Foreskin melanocyte (primary cell): ENCODE measurements at places on chromosomes 12 and 14.

GRCh38 chr12:82040987-82041743 is 282.0 kb upstream of the PPFIA2 start:
- DNase-seq, result no peak

- peak; percentile 66 for DNase-seq
These were observed 93.3 kb downstream of the NINJ2 start for GRCh38 chr12:569803-570434.

- no peak for DNase-seq
These were observed 1302.3 kb downstream of the FSCB start for GRCh38 chr14:43204816-43205215.

GRCh38 chr12:29763301-29763683 is 20.4 kb downstream of the TMTC1 start:
- DNase-seq, result no peak

- DNase-seq, result no peak
These were observed 257.7 kb downstream of the ADGRD1 start for GRCh38 chr12:131211340-131211938.

DNA sequence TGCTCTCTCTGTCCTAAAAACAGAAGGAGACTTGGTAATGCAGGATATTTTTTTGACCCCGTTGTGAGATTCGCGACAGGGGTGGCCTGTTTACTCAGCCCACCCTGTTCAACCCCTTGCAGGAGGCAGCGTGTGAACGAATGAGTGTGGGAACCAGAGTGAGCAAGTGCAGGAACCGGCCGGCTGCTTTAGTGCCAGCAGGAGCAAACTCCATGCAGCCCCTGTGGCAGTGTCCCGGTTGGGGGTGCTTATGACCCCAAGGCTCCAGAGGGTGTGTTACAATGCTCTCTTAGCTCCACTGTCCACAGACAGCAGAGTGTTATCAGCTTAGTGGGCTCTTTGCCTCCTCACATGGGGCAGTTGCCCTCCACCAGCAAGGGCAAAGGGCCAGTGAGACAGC is 225.2 kb downstream of the ETNK1 start:
- no peak for DNase-seq

DNA sequence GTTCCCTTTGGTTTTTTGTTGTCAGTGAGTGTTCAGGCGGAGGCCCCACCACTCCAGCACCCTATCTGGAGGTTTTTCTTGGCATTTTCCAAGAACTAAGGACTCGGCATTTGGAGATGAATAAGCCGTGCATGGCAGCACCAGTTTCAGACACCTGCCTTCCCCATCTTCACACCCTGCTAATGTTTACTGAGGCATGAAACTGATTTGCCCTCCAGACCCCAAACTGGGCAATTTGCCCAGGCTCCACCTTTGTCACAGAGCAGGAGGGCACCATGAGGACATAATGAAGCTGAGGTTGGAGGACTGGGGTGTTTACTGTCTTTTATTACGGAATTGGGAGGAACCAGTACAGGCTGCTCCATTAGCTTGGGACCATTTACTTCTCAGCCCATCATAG is 113.4 kb downstream of the LGMN start:
- DNase-seq, result no peak

DNA sequence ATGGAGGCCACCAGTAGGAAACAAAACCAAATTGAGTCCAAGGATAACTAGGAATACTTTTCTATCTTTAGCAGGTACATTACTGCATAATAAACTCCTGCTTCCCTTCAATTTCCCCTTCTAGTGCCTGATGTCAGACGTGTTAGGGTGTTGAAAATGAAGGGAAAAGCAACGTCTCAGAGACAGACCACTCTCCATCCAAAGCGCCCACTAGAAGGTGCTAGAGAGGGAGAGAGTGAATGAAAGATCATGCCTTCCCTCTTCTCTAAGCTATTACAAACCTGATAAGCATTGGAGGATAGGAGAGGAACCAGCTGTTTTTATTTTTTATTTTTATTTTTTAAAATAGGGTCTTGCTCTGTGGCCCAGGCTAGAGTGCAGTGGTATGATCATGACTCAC is 64.1 kb downstream of the ZNF641 start:
- no peak for DNase-seq

- DNase-seq, result peak; percentile 72
These were observed 883 bp upstream of the CDCA4 start for GRCh38 chr14:105021656-105022275.

DNA sequence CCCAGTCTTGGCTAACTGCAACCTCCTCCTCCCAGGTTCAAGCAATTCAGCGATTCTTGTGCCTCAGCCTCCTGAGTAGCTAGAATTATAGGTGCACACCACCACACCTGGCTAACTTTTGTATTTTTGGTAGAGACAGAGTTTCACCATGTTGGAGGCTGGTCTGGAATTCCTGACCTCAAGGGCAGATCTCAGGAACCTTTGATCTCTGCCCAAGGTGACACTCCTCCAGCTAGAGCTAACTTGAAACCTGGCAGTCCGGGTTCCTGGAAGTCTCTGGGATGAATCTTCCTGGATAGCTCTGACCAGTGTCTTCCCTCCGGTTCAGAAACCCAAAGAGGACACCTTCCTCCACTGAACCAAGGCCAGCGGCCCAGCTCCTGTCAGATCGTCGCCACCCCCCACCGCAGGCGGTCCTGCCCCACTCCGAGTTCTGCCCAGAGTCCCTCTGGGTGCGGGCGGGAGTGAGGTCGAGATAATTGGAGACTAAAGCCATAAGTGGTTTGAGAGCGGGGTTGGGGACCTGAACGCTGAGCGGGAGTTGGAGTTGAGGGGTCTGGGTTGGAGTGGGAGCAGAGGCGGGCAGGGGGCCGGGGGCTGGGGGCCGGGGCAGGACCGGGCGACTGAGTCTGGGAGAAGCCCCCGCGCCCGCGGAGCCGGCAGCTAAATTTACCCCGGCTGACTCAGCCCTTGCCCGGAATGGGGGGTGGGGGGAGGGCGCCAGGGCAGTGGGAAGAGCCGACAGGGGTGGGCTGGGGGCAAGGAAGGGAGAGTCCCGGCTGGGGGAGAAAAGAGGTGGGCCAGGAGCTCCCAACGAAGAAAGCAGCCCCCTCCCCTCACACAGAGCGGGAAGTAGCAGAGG is 4.7 kb downstream of the DDN start:
- no peak for DNase-seq

- no peak for DNase-seq
These were observed 10.4 kb downstream of the RHOJ start for GRCh38 chr14:63214417-63215196.

GRCh38 chr12:87687362-87687761 is 341.8 kb downstream of the C12orf50 start:
- no peak for DNase-seq

- no peak for DNase-seq
These were observed 98.8 kb upstream of the PDE3A start for GRCh38 chr12:20269337-20270067.

DNA sequence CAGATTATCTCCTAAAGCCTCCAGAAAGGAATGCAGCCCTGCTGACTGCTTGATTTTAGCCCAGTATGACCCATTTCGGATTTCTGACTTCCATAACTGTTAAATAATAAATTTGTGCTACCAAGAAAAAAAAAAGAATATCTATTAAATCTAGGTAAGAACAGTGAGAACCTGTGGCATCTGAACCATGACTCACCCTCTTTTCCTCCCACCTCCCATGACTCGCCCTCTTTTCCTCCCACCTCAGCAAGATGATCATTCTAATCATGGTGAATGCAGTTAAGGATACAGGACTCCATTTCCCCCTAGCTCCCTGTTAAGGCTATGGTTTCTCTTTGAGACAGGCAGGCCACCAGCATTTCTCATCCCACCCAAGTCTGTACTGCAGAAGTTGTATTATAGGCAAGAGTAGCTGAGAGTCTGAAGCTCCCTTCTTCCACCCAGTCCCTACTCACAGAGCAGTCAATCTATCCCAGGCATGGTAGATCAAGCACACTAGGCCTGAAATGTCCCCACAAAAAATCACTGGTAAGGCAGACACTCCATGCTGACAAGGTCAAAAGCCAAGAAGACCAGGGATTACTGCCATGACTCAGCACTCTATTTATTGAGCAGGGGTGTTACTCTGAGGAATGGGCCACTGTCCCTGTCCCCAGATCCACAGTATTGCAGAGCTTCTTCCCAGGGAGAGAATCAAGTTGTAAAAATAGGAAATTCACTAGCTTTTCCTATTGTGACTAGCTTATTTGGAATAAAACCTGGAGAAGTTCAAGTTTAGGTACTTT is 188.9 kb downstream of the ADAMTS20 start:
- no peak for DNase-seq

DNA sequence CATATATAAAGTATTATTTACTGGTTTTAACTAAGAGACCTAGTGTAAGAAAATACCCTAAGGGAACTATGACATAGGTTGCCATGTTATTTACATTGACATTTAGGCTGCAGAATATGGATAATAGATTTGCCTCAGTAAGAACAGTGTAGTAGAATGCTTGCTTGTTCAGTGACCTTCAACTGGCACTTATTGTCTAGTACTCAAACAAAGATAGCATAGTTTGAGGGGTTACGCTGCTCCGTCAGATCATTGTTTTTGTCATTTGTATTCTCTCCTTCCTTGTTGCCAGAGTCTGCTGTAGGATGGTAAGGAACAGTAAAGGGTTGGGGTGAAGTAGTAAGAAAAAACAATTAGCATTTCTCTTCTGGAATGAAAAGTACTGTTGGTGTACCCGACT is 33.2 kb downstream of the TOGARAM1 start:
- DNase-seq, result peak; percentile 95

DNA sequence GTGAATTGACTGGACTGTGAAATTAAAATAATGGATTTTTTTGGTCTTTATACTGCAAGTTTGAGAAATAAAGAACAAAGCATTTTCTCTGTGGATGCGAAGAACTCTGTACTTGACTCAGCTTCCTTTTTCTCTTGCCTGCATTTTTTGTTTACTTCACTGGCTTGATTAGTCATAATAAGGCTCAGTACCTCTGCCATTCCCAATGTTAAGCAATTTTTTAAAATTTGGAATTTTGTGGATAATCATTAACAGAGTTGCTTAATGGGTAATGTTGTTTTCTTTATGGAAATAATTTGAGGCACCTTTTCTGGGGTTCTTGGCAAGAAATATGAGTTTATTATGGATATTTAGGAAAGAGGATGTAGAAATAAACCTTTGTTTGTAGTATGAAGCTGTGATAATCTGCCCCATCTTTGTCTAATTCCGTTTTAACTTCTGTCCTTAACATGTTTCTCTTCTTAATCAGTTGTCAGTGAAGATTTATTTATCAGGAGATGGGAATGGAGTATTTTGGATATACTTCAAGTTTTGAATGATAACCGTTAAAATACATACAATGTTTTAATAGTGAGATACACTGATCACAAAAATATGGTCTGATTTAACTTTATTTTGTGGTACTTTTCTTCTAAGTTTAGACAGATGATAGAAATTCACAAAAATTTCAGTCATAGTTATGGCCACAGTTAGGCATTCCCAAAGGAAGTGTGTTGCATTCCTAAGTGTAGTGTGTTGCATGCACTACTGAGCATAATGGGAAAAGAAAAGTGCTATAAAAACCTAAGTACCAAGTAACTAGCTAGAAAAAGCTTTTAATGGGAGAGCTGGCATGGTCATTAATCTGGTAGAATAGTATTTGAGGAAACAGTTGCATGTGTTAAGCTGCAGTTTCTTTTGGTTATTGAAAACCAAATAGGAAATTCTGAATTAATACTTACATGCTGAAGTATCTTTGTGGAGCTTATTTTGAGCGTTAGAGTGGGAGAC is 27.7 kb downstream of the WNK1 start:
- peak; percentile 30 for DNase-seq

GRCh38 chr12:115761784-115762183 is 515.7 kb downstream of the MED13L start:
- no peak for DNase-seq

GRCh38 chr14:71714225-71714624 is 218.0 kb upstream of the RGS6 start:
- peak; percentile 78 for DNase-seq

GRCh38 chr12:130937063-130937462 is 16.6 kb upstream of the ADGRD1 start:
- DNase-seq, result no peak

DNA sequence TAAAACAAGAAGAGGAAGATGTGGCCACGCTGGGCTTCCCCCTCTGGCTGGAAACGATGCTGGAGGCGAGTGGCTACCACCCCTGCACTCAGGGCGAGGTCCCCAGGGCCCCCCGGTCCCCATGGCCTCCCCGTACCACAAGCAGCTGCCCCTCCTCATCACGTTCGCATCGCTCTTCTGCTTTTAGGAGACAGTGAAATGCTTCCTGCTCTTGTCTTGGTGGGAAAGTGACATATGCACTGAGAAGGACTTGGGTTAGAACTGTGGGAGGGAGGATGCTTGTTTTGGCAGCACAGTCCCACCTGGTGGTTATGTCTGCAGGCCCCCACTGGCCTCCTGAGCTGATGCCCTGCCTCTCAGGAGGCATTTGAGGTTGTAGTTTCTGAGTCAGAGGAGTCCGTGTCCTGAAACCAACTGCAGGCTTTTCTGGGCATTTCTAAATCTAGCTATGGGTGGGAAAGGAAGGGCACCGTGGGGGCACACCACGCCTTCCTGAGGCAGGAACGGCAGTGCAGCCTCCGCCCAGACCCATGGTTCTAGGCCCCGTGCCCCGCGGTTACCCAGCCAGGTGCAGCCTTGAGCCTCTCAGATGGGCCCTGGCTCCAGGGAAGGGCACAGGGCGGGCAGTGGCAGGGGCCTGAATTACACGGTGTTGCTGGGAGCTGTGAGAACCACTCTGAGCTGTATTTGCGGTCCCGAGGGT is 139.3 kb downstream of the ADGRD1 start:
- no peak for DNase-seq

GRCh38 chr14:89128311-89129026 is 288.6 kb downstream of the FOXN3 start:
- DNase-seq, result no peak

GRCh38 chr12:1799882-1800400 is 20.4 kb upstream of the LRTM2 start:
- DNase-seq, result no peak

GRCh38 chr12:116693286-116694227 is 44.3 kb downstream of the SPRING1 start:
- no peak for DNase-seq

- peak; percentile 27 for DNase-seq
These were observed 48.8 kb downstream of the SLC38A1 start for GRCh38 chr12:46219877-46220655.

DNA sequence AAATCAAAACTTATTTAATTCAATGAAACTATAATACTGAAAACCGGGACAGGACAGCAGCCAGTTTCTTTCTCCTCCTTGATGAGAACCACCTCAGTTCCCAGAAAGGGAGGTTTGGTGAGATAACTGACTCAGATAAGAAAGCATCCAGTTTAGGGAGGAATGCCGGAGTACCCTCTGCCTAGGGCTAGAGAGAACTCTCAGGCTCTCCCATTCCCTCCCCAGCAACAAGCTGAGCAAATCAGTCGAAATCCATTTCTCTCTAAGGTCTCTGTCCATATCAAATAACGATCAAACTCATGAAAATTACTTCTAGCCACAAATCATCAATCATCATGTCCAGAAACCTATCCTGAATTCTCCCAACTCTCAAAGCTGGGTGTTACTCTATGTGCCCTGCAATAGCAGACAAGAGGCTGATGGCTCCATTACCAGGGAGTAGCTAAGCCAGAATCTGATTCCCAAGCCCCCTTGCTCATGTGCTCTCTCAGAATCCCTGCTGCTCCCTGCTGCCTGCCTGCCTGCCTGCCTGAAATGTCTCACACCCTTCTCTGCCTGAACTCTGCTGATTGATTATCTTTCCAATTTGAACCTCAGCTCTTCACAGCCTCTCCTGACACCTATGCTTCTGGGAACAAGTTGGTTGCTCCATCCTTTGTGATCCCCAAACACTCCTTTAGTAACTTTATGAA is 49.4 kb downstream of the SLC25A47 start:
- no peak for DNase-seq

GRCh38 chr12:93113317-93114006 is 184.4 kb upstream of the EEA1 start:
- DNase-seq, result no peak

- no peak for DNase-seq
These were observed 54.8 kb upstream of the PTHLH start for GRCh38 chr12:28027328-28027727.
